Foreskin melanocyte (primary cell): ENCODE measurements at places on chromosomes 6 and 20.

- DNase-seq: no peak
Measured at GRCh38 chr6:104639668-104640067, 220.1 kb downstream of the HACE1 start.

DNA sequence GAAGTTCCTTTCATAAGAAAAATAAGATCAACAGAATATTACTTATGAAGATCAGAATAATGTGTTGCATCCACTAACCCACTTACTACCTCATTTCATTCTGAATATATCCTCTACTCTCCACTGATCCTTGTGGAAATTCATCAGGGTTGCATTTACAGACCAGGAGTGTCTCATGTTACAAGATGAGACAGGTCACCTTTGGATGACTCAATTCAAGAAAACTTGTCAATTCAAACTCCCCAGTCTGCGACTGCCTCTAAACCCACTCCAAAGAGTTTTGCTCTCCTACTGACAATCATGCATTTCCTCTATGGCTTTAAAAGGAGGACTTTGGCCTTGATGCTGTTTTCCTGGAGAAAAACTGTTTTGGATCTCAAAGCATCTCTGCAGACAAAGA, 68.4 kb downstream of the ID4 start:
- DNase-seq: no peak

- DNase-seq: no peak
Measured at GRCh38 chr20:23251779-23252178, 98.8 kb upstream of the NXT1 start.

DNA sequence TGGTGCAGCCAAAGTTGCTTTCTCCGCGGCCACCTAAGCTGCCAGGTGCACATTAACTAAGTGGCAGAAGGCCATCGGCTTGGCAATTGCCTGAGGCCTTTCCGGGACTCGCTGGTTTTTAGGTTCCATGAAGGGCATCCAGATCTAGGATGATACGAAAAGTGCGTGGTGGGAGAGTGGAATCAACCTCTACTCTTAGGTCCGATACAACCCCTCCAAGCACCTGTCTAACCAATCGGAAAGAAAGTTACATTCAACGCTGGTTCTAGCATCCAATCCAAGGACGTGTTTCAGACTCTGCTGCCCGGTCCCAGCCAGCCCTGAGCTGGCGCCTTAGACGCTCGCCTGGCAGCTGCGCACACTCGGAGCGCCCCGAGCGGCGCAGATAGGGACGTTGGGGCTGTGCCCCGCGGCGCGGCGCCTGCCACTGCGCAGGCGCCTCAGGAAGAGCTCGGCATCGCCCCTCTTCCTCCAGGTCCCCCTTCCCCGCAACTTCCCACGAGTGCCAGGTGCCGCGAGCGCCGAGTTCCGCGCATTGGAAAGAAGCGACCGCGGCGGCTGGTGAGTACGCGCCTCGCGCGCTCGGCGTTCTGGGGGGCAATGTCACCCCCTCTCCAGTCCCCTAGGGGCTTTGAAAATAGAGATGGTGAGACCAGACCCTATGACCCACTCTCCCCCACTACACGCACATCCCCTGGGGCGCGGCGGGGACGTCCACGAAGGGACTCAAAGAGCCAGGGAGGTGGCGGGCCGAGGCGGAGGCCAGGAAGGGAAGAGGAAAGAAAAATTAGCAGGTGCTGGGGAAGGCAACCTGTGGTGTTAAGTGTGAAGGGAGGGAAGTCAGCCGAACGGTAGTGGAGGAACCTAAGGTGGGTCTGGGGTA, at the start of gene ENPP4:
TSS of gene ENPP4 (plus strand) at position 361 of the 883 bp plus-strand sequence. CDS start 9,595 bp downstream, outside the sequence.
- DNase-seq: peak; percentile 12

- no peak for DNase-seq
Measured at GRCh38 chr20:47397652-47398301, 41.3 kb upstream of the ZMYND8 start.

DNA sequence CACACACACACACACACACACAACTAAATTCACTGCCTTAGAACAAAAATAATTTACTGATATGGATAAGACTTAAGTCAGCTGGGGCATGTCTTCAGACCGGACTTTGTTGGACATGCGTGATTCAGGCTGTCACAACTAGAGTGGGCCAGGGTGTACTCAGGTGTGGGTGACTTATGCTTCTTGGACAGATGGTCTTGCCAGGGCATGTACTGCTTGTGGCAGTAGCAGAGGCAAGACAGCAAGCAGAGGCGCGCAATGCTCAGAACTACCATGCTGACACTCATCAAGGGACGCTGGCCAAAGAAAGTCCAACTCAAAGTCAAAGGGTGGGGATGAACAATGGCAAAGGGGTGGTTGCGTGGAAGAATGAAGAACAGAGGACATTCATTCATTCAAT, 437.5 kb downstream of the CBLN4 start:
- no peak for DNase-seq

DNA sequence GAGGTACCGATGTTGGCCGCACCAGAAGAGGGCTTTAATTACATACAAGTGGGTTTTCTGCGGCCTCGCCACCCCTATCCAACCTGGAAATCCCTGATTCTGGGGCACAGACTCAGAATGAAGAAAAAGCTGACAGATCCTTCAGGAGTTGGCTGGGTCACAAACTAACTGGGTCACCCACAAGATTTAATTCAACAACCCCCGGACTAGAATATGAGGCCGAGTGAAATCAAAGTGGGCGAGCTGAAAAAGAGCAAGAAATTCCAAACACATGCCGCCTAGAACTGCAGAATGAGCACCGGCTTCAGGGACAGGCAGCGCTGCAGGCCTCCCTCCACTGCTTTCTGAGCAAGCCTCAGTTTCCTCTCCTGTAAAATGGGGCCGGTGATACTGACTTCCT, 30.0 kb downstream of the GRM4 start:
- DNase-seq: no peak
